ENCODE measurements at places on chromosomes 5 and 9.

- DNase-seq, result no peak
Observed at GRCh38 chr5:135831851-135832555, 2.5 kb upstream of the SLC25A48 start.

DNA sequence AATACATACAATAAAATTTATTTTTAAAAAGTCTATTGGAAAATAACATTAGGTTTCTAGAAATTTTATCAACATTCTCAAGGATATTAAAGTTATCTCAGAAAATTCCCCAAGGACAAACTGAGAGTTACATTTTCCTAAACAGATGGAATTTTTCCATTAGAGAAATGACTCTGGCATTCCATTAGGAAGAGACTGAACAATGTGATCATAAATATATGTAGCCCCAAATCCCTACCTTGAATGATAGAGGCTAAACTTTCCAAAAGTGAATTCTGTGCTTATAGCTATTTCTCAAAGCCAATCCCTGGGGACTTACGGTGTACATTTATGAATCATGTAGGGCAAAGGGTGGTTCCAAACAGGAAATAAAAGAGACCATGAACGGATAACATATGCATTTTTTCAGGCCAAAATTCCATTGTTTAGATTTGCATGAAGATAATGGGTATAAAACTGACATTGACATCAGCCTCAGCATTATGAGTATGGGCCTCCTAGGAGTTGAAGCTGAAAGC is 1181.0 kb upstream of the DMAC1 start:
- no peak for DNase-seq

- peak; percentile 90 for DNase-seq
Observed at GRCh38 chr5:169629847-169630548, 7.1 kb upstream of the DOCK2 start.

DNA sequence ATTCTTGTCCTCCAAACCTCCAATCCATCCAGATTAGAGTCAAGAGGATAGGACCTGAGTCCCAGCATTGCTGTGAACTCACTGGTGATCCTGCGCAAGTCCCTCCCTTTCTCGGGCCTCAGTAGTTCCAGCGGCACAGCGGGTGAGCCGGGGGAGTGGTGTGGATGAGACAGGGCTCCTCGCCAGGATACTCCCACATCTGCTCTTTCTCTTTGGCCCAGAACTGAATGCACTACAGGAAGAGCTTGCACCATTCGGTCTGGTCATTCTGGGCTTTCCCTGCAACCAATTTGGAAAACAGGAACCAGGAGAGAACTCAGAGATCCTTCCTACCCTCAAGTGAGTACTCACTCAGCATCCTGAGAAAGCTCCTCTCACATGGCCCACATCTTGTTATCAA is 6.3 kb downstream of the GPX3 start:
- no peak for DNase-seq

DNA sequence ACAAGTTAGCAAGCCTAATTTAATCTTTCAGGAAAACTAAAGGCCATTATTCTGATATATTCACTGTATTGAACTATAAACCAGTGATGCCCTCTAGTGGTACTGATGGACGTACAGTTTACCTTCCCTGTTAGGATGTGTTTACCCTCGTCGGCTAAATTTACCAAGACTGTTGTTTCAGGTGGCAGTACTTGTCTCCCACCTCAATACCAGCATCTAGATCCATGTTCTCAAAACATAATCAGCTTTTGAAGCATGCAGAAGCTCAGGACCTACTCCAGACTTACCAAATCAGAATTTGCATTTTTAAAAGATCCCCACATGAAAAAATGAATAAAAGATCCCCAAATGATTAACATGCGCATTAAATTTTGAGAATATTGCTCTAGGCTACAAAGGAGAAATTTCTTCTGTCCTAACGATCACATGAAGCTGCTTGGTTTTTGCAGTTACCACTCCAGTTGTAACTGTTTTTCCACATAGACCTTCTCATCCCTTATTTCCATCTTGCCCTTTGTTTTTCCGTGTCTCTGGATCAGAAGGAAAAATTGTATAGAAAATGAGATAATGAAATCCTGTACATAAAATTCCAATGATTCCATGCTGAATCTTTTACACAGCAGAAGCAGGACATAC is 3.2 kb upstream of the BAAT start:
- peak; percentile 73 for DNase-seq

DNA sequence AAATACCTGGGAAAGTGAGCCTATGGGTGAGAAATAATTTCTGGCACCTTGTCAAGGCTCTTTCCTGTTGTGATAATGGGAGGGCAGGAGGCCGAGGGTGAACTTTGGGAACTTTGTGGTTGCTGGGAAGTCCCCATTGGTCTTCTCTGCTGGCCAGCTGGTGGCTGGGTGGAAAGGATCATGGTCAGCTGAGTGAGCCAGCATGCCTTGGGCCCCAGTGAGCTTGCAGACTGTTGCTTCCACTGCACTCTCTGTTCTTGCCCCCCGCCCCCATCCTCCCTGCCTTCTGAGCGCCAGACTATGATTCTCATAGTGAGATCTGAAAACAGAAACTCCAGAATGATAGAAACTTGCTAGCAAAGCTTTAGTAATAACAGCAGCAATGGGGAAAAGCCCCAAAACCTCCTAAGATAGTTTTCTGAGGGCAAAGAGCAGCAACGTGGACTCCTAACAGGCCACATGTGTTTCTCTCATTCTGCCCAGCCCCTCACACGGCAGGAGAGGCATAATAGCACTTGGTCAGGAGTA is 139.2 kb upstream of the SMARCA2 start:
- DNase-seq, result no peak

- DNase-seq, result peak; percentile 16
Observed at GRCh38 chr9:29213417-29214153, 1640.3 kb upstream of the C9orf72 start.

- no peak for DNase-seq
Observed at GRCh38 chr5:60509519-60509918, 190.4 kb downstream of the DEPDC1B start.

DNA sequence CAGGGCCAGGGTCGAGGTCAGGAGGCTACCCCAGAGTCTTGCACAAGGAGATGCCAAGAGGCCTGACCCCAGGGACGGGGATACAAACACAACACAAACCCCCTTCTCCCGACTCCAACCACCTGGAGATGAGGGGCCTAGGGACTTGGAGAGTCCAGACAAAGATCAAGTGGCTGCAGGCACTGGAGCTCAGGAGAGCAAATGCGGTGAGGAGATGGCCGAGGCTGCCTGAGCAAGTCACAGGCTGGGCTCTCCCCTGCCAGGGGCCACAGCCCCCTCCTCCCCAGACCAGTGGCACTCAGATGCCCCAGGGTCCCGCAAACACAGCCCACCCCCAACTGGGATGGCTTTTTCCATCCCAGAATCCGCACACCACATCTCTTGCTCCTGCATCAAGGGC is 15.8 kb downstream of the SH3GLB2 start:
- no peak for DNase-seq

- peak; percentile 36 for DNase-seq
Observed at GRCh38 chr5:65391591-65391990, 90.1 kb downstream of the ADAMTS6 start.

DNA sequence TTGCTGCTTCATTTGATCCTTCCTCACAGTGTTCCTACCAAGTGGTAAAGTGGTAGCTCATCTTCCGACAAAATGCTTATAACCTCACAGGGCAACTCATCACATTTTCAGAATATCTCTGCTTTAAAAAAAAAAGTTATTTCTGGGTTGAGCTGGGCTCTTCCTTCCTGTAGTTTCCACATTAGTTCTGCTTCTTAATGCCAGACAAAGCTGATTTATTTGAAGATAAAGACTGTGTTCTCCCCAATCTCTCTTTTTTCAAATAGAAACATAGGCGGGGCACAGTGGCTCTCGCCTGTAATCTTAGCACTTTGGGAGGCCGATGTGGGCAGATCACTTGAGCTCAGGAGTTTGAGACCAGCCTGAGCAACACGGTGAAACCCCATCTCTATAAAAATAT is 273.1 kb downstream of the ACTL7B start:
- DNase-seq, result no peak

DNA sequence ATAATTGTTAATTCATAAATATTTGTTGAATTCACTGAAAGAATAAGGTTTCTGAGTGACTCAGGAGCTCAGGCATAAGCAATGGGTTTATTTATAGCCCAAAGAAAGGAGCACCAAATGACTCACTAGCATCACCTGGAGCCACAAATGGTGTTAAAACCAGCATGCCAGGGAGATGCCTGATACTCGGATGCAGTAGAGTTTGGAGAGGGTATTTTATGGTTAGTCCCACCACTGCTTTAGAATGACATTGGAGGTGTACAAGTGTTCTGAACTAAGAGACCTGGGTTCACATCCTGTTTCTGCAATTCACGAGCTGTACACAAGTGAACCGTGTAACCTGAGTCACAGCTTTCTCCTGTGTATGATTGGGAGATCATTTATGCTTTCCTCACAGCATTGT is 25.2 kb downstream of the CCL28 start:
- DNase-seq, result peak; percentile 20

- no peak for DNase-seq
Observed at GRCh38 chr9:27800159-27800558, 226.9 kb upstream of the C9orf72 start.

DNA sequence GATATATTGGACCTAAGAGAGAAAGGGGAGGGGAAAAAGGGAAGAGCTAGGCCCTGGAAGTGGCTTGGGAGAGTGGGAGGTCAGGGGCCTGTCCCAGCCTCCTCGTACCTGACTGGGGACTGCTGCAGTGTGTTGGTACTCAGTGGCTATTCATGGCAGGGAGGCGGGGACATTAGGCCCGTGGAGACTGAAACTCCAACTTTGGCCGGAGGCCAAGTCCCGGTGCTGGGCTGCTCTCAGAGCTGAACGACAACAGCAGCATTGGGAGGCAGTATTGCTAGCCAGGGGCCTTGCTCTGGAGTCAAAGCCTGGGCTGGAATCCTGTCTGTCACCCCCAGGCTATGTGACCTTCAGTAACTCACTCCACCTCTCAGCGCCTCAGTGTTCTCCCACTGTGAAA is 37.8 kb downstream of the NEURL1B start:
- no peak for DNase-seq

- DNase-seq, result peak; percentile 83
Observed at GRCh38 chr9:34185778-34186551, 7.1 kb downstream of the UBAP1 start.

DNA sequence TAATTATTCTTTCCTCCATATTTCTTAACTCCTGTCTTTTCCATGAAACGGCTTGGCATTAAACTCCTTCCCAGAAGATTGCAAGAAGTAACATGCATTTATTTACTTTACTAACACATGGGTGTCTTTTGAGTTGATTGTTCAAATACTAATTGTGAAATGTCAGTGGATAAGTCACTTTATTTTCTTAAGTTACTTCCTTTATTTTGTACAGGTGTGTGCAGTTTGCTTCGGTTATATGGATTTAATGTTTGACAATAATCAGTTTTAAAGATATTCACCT is 761 bp upstream of the SHOC1 start:
- no peak for DNase-seq

DNA sequence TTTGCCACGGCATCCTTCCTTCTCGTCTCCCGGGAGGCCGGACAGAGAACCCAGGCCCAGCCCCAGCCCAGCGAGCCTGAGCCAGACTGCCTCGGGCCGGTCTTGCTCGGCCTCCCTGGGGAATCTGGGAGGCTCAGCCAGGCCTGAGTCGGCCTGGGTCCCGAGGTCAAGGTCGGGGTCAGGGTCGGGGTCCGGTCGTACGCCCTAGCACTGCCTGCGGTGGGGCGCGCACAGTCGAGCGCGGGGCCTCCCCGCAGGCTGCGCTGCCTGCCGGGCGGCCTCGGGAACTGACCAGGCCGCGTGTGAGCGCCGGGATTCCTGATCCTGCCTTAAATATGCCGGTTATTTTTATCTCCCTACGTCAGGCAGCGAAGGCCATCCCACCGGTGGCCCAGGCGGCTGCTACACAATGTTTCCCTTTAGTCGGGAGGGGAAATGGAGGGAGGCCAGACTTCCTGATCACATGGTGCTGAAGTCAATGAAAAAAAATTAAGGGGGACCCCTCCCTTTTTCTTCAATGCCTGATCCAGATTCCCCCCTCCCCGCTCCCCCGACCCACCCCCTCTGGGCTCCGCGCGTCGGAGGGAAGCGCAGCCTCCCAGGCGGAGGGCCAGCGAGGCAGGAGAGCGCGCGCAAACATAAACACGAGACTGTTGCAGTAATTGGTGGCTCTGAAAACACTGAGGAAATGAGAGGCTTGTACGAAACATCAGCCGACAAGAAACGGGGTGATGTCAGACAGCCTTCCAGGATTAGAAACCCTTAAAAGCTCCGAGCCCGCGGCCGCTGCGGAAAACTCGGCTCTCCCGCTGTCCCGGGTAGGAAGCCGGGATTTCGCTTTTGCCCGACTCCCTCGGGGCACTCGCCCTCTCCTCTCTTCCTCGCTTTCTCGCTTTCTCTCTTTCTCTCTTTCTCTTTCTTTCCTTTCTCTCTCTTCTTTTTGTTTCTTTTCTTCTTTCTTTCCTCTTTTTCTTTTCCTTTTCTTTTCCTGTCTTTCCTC is 148.2 kb upstream of the KLF4 start:
- DNase-seq, result peak; percentile 84

DNA sequence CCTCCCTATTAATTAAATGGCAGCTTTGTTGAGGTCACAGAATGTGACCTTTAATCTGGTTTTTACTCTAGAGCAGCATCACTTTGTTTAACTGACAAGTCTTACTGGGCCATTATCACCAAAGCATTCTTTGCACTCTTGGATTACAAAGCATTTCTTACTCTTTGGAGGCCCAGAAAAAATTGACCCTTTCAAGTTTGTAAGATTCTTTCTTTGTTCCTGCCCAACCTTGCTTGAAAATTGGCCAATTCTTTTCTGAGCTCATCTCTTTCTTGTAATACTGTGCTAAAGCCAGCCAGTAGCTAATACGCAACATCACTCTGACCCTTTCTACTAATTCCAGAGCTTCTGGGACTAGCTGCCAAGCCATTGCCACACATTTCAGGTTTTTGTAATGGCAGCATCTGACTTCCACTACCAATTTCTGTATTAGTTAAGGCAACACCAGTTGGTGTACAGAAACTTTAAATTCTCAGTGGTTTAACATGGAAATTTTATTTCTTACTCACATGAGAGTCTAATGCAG is 131.6 kb downstream of the PRDM6 start:
- DNase-seq, result no peak

GRCh38 chr5:1763548-1763911 is 36.1 kb downstream of the MRPL36 start:
- peak; percentile 79 for DNase-seq

All from ELR (cell line).